ENCODE measurements at places on chromosomes 12 and 14.

DNA sequence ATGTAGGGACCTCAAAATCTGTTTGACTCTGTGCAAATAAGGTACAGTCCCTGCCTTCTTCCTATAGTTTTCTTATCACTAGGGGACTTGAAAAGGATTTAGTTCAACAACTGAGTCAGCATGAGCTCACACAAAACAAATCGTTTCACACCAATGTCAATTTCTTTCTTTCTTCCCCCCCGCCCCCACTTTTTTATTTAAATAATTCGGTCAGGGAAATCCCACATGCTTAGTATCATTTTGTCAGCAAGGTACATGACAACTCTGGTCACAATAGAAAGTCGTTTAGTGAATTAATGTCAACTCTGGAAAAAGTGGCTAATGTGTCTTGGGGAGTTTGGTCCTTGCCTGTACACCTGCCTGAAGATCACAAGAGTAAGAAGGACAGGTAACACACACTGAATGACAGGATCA, 232.2 kb upstream of the PLEKHG7 start:
- DNase-seq, result no peak

GRCh38 chr14:37150414-37150813, 22.0 kb downstream of the SLC25A21 start:
- peak; percentile 35 for DNase-seq

- no peak for DNase-seq
These were observed 1.7 kb downstream of the BTBD7 start for GRCh38 chr14:93331002-93331727.

GRCh38 chr12:122849352-122850047, 14.2 kb downstream of the HIP1R start:
- no peak for DNase-seq

DNA sequence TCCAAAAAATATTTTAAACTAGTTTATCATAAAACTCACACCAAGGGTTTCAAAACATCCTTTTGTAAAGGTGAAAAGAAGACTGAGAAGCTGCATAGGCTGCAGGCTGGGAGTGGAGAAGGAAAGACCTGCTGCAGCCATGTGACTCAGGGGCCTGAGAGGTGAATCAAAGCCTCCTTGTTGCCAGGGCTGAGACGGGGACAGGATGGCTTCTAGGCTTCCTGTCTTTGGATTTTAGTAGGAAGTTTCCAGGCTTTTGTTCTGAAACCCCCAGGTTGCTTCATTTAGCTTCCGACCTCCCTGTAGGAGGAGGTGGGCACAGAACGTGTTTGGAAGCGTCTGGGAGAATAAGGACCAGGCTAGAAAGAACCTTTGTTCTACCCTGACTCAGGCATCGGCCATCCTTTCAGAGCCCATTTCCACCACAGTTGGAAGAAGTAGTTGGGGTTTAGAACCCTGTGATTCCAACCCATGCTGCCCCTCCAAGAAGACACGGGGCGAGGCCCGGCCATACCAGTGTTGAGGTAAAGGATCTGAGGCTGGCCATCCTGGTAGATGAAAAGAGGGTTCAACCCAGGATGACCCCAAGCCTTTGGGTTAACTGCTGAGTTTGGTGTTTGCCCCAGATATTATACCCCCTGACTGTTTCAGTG, 122.4 kb downstream of the SLC25A47 start:
- DNase-seq, result no peak

- no peak for DNase-seq
These were observed 8.1 kb upstream of the ATL1 start for GRCh38 chr14:50551877-50552276.

- no peak for DNase-seq
These were observed 37.8 kb upstream of the DDHD1 start for GRCh38 chr14:53190938-53191337.

DNA sequence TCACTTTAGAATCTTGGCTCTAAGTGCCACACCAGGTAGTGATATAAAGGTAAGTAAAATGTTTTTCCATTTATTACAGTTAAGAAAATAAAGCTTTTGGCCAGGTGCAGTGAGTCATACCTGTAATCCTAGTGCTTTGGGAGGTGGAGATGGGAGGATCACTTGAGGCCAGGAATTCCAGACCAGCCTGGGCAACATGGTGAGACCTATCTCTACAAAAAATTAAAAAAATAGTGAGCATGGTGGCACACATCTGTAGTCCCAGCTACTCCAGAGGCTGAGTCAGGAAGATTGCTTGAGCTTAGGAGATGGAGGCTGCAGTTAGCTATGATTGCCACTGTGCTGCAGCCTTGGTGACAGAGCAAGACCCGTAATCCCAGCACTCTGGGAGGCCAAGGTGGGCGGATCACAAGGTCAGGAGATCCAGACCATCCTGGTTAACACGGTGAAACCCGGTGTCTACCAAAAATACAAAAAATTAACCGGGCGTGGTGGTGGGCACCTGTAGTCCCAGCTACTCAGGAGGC, 5.0 kb downstream of the FANCM start:
- no peak for DNase-seq

- no peak for DNase-seq
These were observed 18.9 kb downstream of the RFC5 start for GRCh38 chr12:118035190-118036041.

DNA sequence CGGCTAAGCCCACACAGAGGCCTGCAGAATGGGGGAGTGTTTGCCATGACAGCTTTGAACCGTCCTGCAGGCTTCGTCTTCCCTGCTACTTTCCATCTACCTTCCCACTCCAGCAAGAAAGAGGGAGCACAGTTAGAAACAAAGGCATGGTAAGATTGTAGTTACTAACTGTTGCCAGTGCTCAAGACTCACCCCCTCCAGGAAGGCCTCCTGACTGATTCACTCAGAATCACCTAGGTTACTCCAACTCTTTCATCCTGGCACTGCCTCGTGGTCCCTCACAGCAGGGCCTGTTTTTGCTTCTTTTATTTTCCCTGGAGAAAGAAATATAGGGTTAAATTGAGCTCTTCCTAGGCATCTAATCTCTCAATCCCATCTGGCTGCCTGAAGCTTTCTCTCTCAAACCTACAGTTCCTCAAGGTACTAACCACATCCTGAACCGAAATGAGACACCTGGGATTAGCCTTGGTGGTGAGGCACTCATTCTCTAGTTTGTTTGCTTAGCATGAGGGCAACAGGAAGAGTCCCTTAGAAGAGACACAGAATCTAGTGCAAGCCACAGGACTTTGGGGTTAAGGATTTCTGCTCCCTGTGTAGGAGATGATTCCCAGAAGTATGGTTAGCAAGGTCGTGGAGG, 7.8 kb downstream of the GALNT6 start:
- DNase-seq, result no peak

GRCh38 chr12:121799156-121799841, 4.5 kb upstream of the SETD1B start:
- DNase-seq, result no peak

DNA sequence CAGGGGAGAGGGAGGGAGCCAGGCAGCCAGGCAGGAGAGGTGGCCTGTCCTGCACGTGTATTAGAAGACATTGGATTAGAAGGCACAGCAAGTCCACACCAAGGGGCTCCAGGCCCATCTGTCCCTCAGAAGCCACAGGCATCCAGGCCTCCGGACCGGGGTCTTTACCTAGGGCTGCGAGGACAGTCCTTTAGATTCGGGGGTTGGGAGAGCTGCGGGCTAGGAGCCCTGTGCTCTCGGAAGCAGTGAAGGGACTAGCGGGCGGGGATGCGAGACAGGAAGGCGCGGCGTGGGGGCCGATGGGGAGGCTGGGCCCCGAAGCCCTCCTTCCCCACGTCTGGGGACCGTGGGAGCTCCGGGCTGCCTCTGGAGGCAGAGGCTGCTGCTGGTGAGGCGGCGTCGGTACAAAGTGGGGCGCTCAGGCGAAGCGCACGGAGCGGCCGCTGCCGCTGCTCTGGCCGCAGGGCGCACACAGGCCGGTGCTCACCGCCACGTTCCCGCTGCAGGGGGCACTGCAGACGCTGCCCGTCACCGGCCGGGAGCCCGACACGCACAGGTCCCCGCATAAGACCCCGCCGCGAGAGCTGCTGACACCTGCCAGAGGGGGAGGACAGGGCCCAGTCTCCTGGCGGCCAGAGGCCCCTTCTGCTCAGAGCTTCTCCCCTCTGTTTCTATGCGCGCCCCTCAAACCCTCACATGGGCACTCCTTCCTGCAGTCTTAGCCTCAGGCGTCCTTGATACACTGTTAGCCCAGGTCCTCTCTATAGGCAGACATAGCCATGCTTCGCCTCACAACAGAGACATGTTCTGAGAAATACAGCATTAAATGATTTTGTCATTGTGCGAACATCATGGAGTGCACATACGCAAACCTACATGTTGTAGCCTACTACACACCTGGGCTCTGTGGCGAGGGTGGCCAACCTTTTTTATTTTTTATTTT, 17.3 kb downstream of the KRT7 start:
- DNase-seq, result no peak

DNA sequence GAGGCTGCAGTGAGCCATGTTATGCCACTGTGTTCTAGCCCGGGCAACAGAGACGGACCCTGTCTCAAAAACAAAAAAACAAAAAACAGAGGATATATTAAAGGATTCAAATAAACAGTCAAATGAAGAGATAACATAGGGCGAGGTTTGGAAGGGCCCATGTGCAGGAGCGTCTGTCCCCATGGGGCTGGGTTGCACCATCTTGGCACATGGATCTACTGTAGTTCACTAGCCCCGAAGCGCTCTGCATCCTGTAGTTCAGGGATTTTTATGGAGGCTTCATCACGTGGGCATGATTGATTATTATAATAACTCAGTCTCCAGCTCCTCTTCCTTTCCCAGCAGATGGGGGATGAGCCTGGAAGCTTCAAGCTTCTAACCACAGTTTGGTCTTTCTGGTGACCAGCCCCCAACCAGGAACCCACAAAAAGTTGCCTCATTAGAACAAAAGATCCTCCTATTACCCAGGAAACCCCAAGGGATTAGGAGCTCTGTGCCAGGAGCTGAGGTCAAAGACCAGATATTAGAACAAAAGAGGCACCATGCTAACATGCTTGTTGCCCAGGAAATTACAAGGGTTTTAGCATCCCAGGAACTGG, 59.9 kb downstream of the HCAR2 start:
- DNase-seq, result no peak

- DNase-seq, result no peak
These were observed 21.4 kb upstream of the TMEM106C start for GRCh38 chr12:47941871-47942613.

DNA sequence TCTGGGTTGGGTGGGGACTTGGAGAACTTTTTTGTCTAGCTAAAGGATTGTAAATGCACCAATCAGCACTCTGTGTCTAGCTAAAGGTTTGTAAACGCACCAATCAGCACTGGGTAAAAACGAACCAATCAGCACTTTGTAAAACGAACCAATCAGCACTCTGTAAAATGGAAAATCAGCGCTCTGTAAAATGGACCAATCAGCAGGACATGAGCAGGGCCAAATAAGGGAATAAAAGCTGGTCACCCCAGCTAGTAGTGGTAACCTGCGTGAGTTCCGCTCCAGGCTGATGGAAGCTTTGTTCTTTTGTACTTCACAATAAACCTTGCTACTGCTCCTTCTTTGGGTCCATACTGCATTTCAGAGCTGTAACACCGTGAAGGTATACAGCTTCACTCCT, 1.7 kb upstream of the ACOT2 start:
- DNase-seq, result no peak

Measured in astrocyte of the cerebellum (primary cell).